ENCODE measurements at places on chromosomes 1 and 21.

DNA sequence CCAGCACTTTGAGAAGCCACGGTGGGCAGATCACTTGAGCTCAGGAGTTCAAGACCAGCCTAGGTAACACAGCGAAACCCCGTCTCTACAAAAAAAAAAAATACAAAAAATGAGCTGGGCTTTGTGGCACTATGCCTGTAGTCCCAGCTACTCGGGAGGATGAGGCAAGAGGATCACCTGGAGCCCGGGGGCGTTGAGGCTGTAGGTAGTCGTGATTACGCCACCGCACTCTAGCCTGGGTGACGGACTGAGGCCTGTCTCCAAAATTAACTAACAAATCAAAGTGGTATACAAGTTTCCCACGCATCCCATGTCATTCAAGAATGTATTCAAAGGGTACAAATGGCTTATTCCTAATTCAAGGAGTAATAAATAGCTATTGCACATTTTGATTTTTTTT is 2.4 kb downstream of the AUNIP start:
- no peak for DNase-seq

- no peak for DNase-seq
Observed at GRCh38 chr1:8674481-8674880, 143.0 kb downstream of the RERE start.

DNA sequence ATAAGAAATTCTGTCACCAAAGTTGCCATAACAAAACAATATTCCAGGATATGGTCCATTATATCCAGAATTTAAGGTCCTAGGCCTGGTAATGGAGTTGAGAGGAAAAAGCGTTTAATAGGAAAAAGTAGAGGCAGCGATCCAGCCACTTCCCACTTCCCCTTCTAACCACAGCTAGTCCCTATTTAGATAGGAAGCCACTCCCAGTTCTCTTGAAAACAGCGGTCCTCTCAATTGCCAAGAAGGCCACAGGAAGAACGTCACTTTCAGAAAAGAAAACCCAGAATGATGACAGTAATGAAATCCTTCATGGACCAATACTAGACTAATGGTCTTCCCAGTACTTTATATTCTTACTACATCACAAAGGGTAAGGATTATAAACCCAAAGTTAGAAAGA is 38.6 kb downstream of the ABL2 start:
- no peak for DNase-seq

DNA sequence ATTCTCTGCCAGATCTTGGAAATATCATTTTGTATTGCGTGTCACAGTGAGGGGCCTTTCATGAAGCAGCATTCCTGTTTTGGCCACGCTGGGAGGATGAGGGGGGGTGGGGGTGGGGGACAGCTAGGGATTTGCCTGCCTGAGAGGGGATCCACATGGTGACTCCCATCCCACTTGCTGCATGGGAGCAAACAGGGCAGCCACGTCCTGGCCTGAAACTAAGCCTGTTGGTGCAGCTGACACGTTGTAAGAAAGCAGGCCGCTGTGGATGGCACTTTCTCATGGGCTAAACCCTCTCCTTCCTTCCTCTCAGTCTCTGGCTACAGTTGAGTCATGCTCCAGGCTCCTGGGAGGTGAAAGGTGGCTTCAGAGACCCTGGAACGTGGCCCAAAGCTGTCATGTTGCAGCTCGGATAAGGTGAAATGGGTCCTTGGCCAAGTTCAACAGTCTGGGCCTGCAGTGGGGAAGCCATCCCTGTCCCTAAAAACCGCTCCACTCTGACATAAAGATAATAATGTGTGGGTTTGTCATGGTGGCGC is 346.7 kb upstream of the VAMP3 start:
- no peak for DNase-seq

DNA sequence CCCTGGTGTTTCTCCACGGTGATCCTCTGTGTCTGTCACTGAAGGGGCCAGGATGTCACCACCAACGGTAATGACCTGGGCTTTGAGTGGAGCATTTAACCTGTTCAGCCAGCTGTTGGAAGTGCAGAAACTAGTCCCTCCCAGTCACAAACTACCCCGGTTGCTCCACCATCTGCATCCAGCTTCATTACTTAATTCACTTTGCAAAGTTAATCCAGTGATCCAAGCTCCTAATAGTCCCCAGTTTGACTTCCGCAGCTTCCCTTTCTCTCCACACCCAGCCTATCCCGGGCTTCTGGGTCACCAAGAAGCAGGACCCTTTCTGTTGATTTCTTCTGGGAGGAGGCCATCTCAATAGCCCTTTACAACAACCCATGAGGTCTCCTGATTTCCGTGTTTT is 63.5 kb downstream of the MDM4 start:
- DNase-seq: no peak

DNA sequence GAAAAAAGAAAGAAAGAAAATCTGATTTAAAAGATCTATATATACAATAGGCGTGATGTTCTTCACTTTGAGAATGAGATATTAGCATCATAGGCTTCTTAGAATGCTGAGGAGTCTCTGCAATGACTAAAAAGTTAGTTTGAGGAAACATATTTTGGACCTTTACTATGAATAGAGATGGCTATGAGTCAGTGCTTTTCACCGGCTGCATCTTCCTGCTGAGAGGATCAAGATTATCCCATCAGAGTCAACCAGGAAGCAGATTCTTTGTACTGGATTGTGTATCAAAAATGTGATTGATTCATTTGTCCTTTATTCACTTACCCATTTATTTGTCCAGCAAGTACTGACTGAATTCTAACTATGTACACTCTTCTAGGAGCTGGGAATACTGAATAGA is 144.2 kb downstream of the KCNK2 start:
- DNase-seq: no peak

DNA sequence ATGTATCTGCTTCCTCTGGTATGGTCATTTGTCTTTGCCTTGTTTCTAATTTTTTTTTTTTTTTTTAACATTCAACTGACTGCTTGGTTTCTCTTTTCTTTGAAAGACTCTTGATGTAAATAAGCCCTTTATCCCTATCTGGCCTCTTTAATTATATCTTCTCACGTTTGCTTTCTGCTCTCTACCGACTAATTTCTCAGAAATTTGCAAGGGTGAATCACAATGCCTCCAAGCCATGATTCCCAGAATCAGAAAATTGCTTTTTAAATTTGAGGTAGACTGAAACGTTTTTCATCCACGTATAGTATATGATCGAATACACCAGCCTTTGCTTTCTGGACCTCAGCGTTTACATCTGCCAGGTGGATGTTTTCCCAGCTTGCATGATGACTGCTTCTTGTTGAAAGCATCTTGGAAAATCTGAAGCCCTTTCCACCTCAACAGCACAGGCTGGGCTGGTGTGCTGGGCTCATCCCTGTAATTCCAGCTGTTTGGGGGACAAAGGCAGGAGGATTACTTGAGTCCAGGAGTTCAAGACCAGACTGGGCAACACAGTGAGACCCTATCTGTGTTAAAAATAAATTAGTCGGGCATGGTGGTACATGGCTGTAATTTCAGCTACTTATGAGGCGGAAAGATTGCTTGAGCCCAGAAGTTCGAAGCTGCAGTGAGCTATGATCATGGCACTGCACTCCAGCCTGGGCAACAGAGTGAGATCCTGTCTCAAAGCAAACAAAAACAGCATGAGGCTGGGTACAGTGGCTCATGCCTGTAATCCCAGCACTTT is 35.0 kb upstream of the GPR137B start:
- no peak for DNase-seq

GRCh38 chr1:62230718-62231117 is 36.1 kb downstream of the L1TD1 start:
- no peak for DNase-seq

DNA sequence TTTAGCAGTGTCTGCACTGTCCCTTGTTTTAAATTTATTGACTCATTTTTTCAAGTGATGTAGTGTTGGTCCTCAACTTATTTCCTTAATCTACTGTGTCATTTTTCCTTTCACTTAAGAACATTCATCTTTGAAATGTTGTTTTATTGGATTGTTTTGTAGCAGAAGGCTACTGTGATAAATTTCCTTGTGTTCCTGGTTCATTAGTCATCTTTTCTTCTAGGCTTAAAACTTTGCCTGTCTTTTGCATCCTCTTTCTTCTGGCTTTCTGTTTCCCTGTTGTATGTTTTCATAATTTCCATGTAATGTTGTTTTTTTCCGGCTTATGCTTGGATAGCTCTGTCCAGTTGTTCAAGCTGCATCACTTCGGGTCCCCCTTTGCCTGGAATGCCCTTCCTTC is 61.9 kb downstream of the UBE2T start:
- DNase-seq: no peak

DNA sequence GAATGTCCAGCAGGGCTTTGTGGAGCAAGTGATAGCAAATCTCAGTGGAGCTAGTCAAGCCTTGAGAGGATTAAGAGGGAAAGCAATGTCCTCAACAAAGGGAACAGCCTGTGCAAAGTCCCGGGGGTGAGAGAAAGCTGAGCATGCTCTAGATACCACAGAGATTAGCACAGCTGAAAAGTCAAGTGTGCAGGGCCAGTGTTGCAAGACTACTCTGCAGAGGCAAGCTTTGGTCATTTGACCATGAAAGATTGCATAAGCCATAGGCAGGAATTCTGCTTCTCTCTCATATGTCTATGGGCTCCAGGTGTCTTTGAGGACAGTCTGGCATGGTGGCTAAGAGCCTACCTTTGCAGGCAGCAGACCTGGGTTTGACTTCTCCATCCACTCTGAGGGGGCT is 181.0 kb upstream of the JUN start:
- no peak for DNase-seq

- DNase-seq: no peak
Observed at GRCh38 chr21:26554365-26554764, 18.7 kb downstream of the CYYR1 start.

GRCh38 chr1:207841901-207842300 is 69.0 kb downstream of the CD34 start:
- DNase-seq: no peak
